Lower lobe of right lung (tissue), 2 donors: ENCODE measurements at places on chromosomes 12 and 14. TPM values are rescaled to one million over a fixed set of nuclear protein-coding genes. Genes with fewer than 3 reads are reported as not detected.
A peak's percentile ranks its signal among the peaks of the same experiment; 100 is the strongest.

- H3K27me3 ChIP-seq = no peaks in the 10 kb centered on the region
- H3K4me3 ChIP-seq = no peak overlapping the region
- H3K27ac ChIP-seq = no peak overlapping the region
- peaks cover 9% of the 10 kb centered on the region for H3K4me1 ChIP-seq
- no peak for DNase-seq
These were observed 49.5 kb downstream of the CLMN start for GRCh38 chr14:95270203-95270602.

DNA sequence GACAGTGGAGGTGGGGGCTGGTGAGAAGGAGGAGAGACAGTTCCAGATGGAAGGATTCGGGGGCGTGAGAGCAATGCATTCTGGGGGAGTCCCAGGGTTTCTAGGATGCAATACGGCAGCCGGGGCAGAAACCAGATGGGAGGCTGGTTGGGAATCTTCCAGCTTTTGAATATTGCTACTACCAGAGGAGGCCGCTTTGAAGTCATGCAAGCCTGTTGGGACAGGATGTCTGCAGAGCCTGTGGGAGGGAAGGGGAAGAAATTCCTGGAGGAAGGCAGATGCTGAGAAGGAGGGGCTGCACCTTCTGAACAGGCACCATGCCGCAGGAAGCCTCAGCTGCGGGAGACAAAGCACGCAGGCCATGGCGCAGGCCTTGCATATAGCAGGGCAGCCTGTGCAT is 105.4 kb downstream of the APAF1 start:
- DNase-seq = no peak
- no peak overlapping the region for H3K4me3 ChIP-seq
- no peaks in the 10 kb centered on the region for H3K4me1 ChIP-seq
- H3K27me3 ChIP-seq = peaks cover 15% of the 10 kb centered on the region
- no peak overlapping the region for H3K27ac ChIP-seq

GRCh38 chr12:97638739-97639138 is 176.1 kb downstream of the RMST start:
- no peak for DNase-seq
- no peaks in the 10 kb centered on the region for H3K36me3 ChIP-seq
- H3K27me3 ChIP-seq = no peaks in the 10 kb centered on the region
- H3K27ac ChIP-seq = no peak overlapping the region

DNA sequence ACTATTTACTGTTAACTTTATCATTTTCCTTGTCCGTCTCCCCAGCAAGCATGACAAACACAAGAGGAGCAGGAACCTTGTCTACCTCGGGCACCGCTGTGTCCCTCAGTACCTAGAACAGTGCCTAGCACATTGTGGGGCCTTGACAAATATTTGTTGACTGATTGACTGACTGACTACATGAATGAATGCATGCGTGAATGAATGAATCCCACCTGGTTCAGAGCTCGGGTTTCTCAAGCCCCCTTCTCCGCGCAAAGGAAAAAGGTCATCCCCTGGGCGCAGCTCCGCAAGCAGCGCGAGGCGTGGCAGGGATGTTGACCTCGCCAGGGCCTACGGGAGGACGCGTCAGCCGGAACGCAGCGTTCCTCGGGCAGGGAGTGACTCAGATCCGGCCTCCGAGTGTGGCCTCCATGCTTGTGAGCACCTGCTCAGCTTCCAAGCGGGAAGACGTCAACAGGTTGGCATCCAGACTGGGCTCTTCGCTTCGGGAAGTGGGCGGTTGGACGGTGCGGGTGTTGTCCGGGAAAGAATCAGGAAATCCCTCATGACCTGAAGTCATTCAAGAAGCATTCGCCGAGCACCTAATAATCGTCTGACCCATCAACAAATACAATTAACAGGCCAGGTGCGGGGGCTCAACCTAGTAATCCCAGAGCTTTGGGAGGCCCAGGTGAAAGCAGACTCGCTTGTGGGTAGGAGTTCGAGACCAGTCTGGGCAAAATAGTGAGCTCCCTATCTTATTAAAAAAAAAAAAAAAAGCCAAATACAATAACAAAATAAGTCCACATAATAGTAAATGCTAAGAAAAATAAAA is 13.9 kb upstream of the UBC start:
- H3K4me3 ChIP-seq = peak overlapping the region; percentile 57
- no peaks in the 10 kb centered on the region for H3K27me3 ChIP-seq
- peaks cover 15% of the 10 kb centered on the region for H3K4me1 ChIP-seq
- peak overlapping the region; percentile 86 for H3K27ac ChIP-seq
- no peaks in the 10 kb centered on the region for H3K36me3 ChIP-seq

- DNase-seq = peak; percentile 56
- H3K4me3 ChIP-seq = peak within 1 kb of the TSS; percentile 49
- H3K27me3 ChIP-seq = peaks cover 46% of the 10 kb centered on the region
These were observed at the start of gene RGS6 for GRCh38 chr14:71932229-71932981. Gene RGS6, plus strand, starts transcription at chr14:71932429.

- no peak overlapping the region for H3K27ac ChIP-seq
- H3K4me1 ChIP-seq = peaks cover 3% of the 10 kb centered on the region
- H3K4me3 ChIP-seq = no peak overlapping the region
- H3K27me3 ChIP-seq = no peaks in the 10 kb centered on the region
These were observed 39.5 kb downstream of the SCARB1 start for GRCh38 chr12:124824195-124824594.

Gene GPR84
- 0.65 TPM for total RNA-seq

Gene FBXL14
- 16.6 TPM for total RNA-seq

DNA sequence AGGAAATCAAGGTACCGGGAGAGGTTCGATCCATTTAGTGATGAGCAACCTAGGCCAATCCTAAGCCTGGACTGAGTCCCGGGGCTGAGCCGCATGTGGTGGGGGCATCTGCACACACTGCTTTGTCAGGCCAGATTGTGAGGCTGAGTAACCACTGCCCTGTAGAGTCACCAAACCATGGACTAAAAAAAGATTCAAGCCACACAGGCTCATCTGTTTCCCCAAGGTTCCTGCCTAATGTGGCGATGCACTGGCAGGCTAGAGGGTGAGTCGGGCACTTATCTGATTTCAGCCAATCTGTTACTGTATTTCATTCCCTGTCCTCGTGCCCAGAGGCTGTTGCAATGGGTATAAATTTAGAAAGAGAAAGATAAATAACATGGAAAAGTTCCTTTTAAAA is 140.8 kb downstream of the TTC7B start:
- peaks cover 15% of the 10 kb centered on the region for H3K4me1 ChIP-seq
- H3K27ac ChIP-seq = no peak overlapping the region
- no peak overlapping the region for H3K4me3 ChIP-seq
- no peaks in the 10 kb centered on the region for H3K27me3 ChIP-seq
- DNase-seq = no peak

Gene KCNMB4
- total RNA-seq = 4.5 TPM

- no peak overlapping the region for H3K4me3 ChIP-seq
- no peaks in the 10 kb centered on the region for H3K27me3 ChIP-seq
- H3K4me1 ChIP-seq = peaks cover 3% of the 10 kb centered on the region
- peaks cover 75% of the 10 kb centered on the region for H3K36me3 ChIP-seq
- H3K27ac ChIP-seq = no peak overlapping the region
These were observed 48.1 kb upstream of the LTBP2 start for GRCh38 chr14:74660167-74660566.

GRCh38 chr12:131732996-131733615 is 22.2 kb downstream of the SFSWAP start:
- no peak overlapping the region for H3K27ac ChIP-seq
- H3K4me3 ChIP-seq = no peak overlapping the region
- H3K4me1 ChIP-seq = no peaks in the 10 kb centered on the region
- no peak for DNase-seq

DNA sequence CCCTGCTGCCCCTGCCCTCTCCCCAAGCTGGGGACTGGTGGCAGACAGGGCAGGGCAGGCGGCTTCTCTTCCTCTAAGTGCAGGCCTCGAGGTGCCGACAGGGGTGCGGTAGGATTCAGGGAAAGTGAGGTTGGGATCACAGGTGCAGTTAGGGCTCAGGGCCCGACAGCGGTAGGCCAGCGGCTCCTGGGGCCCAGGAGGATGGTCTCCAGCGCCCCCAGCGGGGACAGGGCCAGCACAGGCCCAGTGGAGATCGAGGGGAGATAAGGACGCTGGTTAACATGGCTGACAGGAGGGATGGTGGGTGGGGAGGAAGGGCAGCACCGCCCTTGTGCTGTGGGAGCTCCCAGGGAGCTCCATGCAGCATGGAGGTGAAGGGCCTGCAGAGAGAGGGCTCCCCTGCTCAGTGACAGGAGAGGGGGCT is 935 bp upstream of the CRIP1 start:
- no peaks in the 10 kb centered on the region for H3K36me3 ChIP-seq
- H3K27me3 ChIP-seq = no peaks in the 10 kb centered on the region
- peak overlapping the region; percentile 83 for H3K4me3 ChIP-seq
- peak overlapping the region; percentile 99 for H3K27ac ChIP-seq
- peaks cover 92% of the 10 kb centered on the region for H3K4me1 ChIP-seq

DNA sequence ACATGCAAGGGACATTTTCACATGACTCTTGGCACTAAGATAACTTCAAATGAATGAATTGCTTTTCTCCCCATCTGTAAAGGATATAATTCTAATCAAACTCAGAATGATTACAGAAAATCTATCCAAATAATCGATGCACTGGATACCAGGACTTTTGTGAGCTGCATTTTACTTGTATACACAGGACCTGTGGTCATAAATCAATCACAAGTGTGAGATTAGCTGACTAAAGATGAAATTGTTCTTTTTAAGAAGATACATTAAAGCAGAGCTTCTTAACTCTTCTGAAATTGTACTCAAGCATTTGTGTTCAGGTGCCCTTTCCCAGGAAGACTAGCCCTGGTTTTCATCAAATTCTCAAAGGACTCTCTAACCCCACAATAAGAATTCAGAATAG is 66.3 kb downstream of the ESR2 start:
- peaks cover 77% of the 10 kb centered on the region for H3K36me3 ChIP-seq
- no peak overlapping the region for H3K27ac ChIP-seq
- H3K4me1 ChIP-seq = no peaks in the 10 kb centered on the region
- no peaks in the 10 kb centered on the region for H3K27me3 ChIP-seq
- H3K4me3 ChIP-seq = no peak overlapping the region
- no peak for DNase-seq

Gene CARMIL3
- 0.95 TPM for total RNA-seq

GRCh38 chr12:120821878-120822277 is 82.3 kb downstream of the SPPL3 start:
- no peak overlapping the region for H3K4me3 ChIP-seq
- no peaks in the 10 kb centered on the region for H3K27me3 ChIP-seq
- no peaks in the 10 kb centered on the region for H3K36me3 ChIP-seq
- DNase-seq = no peak

DNA sequence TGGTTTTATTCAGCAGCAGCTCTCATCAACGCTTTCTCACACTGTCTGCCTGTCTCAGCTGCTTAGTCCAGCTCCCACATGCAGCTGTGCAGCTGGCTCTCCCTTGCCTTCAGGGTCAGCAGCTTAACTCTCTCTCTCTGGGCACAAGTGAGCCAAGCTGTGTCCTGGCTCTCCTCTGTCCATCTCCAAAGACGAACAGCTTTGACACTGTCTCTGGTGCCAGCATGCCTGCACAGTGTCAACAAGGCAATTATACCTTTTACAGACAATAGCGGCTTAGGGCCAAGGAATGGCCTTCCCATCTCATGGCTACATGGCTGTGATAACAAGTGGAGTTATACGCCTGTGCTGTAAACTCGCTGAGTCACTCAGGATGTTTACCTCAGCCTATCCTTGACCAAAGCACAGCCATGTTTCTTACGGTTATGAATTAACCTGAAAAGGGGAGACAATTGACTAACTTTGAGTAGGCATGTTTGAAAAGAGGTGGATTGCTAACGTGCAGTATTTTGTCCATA is 38.4 kb upstream of the MANSC4 start:
- peaks cover 5% of the 10 kb centered on the region for H3K4me1 ChIP-seq
- no peak for DNase-seq
- no peak overlapping the region for H3K4me3 ChIP-seq
- peaks cover 5% of the 10 kb centered on the region for H3K27me3 ChIP-seq

- H3K4me3 ChIP-seq = no peak overlapping the region
- H3K4me1 ChIP-seq = no peaks in the 10 kb centered on the region
- no peak for DNase-seq
- no peak overlapping the region for H3K27ac ChIP-seq
- H3K36me3 ChIP-seq = no peaks in the 10 kb centered on the region
- no peaks in the 10 kb centered on the region for H3K27me3 ChIP-seq
These were observed 194.6 kb downstream of the PAX9 start for GRCh38 chr14:36856095-36856878.
